ENCODE measurements at places on chromosomes 4 and X.

GRCh38 chrX:72620550-72621145, 48.0 kb upstream of the HDAC8 start:
- peak overlapping the region; percentile 29 for H3K27ac ChIP-seq
- H3K27me3 ChIP-seq, result no peaks in the 10 kb centered on the region
- no peak overlapping the region for H3K4me3 ChIP-seq

DNA sequence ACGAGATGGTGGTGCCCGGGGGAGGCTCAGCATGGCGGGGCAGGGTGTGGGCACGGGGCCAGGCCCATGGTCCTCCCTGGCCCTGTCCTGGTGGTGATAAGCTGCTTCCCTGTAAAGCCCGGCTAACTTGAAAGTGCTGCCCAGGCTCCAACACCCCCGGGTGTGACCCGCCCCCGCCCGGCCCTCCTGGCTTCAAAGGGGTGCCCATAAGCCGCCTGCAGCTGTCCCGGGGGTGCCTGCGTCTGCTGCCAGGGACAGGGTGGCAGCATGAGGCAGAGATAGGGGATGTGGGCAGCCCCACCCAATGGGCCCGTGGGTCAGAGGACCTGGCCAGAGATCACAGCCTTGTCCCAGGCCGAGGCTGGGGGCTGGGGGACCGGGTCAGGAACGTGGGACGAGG, 18.1 kb downstream of the FGFRL1 start:
- peaks cover 18% of the 10 kb centered on the region for H3K27me3 ChIP-seq
- no peak overlapping the region for H3K4me3 ChIP-seq
- no peaks in the 10 kb centered on the region for H3K36me3 ChIP-seq
- H3K4me1 ChIP-seq, result peaks cover 7% of the 10 kb centered on the region
- no peak for DNase-seq

GRCh38 chr4:109157205-109157604, 145.3 kb downstream of the COL25A1 start:
- H3K27ac ChIP-seq, result no peak overlapping the region
- H3K4me1 ChIP-seq, result no peaks in the 10 kb centered on the region
- no peaks in the 10 kb centered on the region for H3K27me3 ChIP-seq
- no peak for DNase-seq

- no peaks in the 10 kb centered on the region for H3K27me3 ChIP-seq
- no peaks in the 10 kb centered on the region for H3K36me3 ChIP-seq
- DNase-seq, result no peak
- H3K27ac ChIP-seq, result no peak overlapping the region
Measured at GRCh38 chr4:71206763-71207162, 132.1 kb upstream of the SLC4A4 start.

GRCh38 chrX:14616301-14616700, 87.0 kb downstream of the GLRA2 start:
- H3K27ac ChIP-seq, result no peak overlapping the region
- no peak overlapping the region for H3K4me3 ChIP-seq
- H3K36me3 ChIP-seq, result no peaks in the 10 kb centered on the region
- no peak for DNase-seq
- no peaks in the 10 kb centered on the region for H3K27me3 ChIP-seq

DNA sequence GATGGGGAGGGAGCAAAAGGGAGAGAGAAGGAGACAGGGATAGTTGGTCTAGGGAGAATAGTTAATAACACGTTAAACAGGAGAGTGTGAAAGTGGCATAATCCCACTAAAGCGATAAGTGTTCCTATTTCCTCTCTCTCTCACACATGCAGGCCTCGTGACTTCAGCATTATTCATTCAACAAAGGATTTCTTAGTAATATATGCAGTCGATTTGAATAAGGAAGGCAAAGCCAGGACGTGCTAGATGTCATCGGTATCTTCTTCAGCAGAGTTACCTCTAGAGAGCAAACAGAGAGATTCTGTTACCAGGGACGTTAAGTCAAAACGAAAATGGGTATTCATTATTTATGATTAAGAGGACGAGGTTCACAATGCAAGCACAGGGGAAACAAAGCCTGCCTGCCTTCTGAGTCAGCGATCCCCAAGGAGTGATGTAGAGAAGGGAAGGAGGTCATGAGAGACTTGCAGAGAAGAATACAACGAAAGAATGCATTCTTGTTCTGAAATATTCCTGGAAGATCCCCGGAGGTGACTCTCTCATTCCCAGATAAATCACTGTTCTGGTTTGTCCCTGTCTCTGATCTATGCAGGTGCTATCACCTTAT, 1048.4 kb downstream of the NLGN4X start:
- no peaks in the 10 kb centered on the region for H3K36me3 ChIP-seq
- H3K27me3 ChIP-seq, result no peaks in the 10 kb centered on the region
- DNase-seq, result no peak
- H3K27ac ChIP-seq, result no peak overlapping the region
- H3K4me1 ChIP-seq, result no peaks in the 10 kb centered on the region
